Activated CD4-positive, alpha-beta T cell treated with anti-CD3 and anti-CD28 coated beads, Interleukin-2, amount 10 ng/mL, durations not matched to agents 7 days and 5 days (primary cell): ENCODE measurements at places on chromosomes 7 and 10. TPM values are rescaled to one million over a fixed set of nuclear protein-coding genes. Genes with fewer than 3 reads are reported as not detected.

- no peaks in the 10 kb centered on the region for H3K4me1 ChIP-seq
- no peak overlapping the region for H3K27ac ChIP-seq
- no peak overlapping the region for H3K4me3 ChIP-seq
- no peaks in the 10 kb centered on the region for H3K27me3 ChIP-seq
These were observed 69.9 kb upstream of the MYL10 start for GRCh38 chr7:101698964-101699363.

PRPS1L1 gene
- not detected for total RNA-seq

PAX4 gene
- not detected for total RNA-seq

DNA sequence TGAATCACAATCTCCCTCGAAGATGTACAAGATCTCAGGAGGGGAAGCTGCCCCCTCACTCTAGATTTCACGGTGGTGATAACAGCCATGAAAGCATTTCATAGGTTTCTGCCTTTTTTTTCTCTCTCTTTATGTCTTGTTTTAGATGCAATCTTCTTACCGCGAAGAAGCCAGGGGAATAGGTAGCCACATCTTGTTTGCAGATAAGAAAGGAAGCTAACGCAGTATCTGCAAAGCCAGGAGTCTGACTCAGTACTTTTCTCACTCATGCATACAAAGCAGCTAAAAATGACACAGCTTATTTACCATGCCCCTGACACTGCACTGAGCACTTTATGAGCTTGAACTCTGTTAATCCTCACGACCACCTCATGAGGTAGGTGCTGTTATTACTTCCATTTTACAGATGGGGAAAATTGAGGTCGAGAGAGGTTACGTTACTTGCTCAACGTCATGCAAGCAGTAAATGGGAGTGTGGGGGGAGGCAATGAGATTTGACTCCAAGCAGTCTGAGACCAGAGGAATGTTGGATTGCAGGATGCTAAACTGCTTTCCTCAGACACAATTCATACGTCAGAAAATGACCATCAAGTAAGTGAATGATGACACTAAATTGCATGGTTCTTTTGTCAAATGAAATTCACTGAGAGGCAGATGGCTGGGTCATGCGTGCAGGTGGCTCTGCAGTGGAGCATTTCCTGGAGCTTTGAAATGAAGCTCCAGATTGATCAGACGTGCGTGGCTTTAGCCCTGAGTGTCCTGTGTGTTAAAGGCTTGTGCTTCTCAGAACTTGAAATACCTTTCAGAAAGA is 3.3 kb downstream of the MAP3K8 start:
- peaks cover 61% of the 10 kb centered on the region for H3K4me1 ChIP-seq
- H3K4me3 ChIP-seq, result peak overlapping the region; percentile 90
- H3K36me3 ChIP-seq, result peaks cover 40% of the 10 kb centered on the region
- peak; percentile 60 for DNase-seq
- H3K27me3 ChIP-seq, result no peaks in the 10 kb centered on the region
- peak overlapping the region; percentile 87 for H3K27ac ChIP-seq

DNA sequence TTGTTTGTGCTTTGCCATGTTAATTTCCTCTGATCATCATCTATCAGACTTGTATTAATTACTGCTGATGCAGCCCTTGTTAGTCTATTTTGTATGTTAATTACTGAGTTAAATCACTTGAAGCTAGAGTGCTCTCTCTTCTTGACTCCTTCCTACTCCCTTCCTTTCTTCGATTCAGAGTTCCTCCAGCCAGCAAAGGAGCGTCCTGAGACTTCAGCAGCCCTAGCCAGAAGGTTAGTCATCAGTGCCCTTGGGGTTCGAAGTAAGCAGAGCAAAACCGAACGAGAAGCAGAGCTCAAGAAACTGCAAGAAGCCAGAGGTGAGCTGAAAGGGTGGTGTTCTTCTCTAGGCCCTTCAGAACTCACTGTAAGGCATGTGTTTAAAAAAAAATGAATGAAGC is 32.1 kb downstream of the LOXL4 start:
- peaks cover 3% of the 10 kb centered on the region for H3K4me1 ChIP-seq
- no peak overlapping the region for H3K4me3 ChIP-seq
- no peaks in the 10 kb centered on the region for H3K27me3 ChIP-seq
- no peak for DNase-seq

GRCh38 chr7:118052336-118052735 is 131.6 kb upstream of the LSM8 start:
- H3K4me1 ChIP-seq, result no peaks in the 10 kb centered on the region
- no peak overlapping the region for H3K27ac ChIP-seq
- no peak for DNase-seq
- H3K36me3 ChIP-seq, result no peaks in the 10 kb centered on the region
- H3K27me3 ChIP-seq, result no peaks in the 10 kb centered on the region
- no peak overlapping the region for H3K4me3 ChIP-seq

SPDYE16 gene
- total RNA-seq, result 0.30 TPM

DNA sequence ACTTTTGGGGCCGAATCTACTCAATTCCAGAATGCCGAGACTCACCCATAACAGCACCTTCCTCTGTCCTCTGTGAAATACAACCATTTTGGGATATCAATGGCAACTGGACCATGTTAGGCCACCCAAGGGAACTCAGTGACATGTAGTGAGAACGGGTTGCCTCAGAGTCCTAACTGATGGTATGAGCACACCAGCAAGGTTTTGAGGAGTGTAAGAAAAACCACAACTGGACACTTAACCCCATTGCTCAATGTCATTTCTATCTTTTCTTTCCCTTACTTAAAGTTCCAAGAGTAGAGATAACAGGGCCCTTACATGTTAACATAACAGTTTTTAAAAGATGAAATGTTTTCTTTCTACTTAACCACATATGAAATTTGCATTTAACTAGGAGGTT is 67.1 kb downstream of the TNS3 start:
- no peak for DNase-seq
- H3K4me1 ChIP-seq, result no peaks in the 10 kb centered on the region
- no peak overlapping the region for H3K27ac ChIP-seq
- H3K36me3 ChIP-seq, result no peaks in the 10 kb centered on the region

AKAP9 gene
- 43.7 TPM for total RNA-seq

GPR158 gene
- total RNA-seq, result not detected

GRCh38 chr10:31830887-31831286 is 97.7 kb downstream of the ARHGAP12 start:
- H3K4me1 ChIP-seq, result peaks cover 5% of the 10 kb centered on the region
- no peaks in the 10 kb centered on the region for H3K27me3 ChIP-seq
- H3K4me3 ChIP-seq, result no peak overlapping the region
- DNase-seq, result no peak
- no peak overlapping the region for H3K27ac ChIP-seq
- peaks cover 3% of the 10 kb centered on the region for H3K36me3 ChIP-seq

PILRA gene
- total RNA-seq, result 2.7 TPM

ZNHIT1 gene
- 67.4 TPM for total RNA-seq

MMS19 gene
- total RNA-seq, result 64.7 TPM

GRCh38 chr10:59976909-59977308 is 70.6 kb upstream of the CCDC6 start:
- no peaks in the 10 kb centered on the region for H3K27me3 ChIP-seq
- H3K4me3 ChIP-seq, result no peak overlapping the region
- H3K4me1 ChIP-seq, result no peaks in the 10 kb centered on the region
- peaks cover 3% of the 10 kb centered on the region for H3K36me3 ChIP-seq
- H3K27ac ChIP-seq, result no peak overlapping the region

DNA sequence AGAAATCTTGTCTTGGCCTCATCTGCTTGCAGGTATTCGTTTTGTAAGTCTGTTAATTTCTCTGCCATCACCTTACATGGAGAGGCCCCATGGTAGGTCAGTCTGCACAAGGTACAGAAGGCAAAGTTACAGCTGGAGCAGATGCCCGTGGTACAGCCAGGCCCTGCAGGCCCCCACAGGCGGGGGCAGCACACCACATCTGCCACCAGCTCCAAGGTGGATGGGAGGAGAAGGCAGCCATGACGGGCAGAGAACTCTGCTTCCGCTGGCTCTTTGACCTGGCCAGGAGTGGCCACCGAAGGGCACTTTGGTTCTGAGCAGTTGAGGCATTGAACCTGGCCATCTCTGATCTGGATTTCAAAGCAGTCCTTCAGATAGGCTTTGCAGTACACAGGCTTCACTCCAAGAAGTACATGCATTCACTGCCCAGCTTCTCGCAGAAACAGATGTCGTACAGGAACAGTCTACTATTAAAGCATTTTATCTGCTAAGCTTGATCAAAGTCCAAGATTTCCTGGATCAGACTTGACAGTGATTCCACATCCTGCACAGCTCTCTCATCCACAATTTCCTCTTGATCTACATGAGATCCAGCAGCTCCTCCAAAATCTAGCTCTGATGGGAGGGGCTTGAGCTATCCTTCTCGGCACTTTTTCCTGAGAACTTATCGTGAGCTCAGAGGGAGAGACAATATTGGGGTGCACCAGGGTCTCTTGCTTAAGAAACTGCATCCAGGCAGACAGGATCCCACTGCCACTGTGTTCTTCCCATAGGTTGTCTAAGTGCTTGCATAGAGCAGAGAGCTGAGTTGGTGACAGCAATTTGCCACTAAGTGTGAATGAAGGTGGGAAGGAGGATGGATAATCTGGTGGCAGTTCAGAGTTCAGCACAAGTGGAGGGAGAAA is 120.7 kb downstream of the TRRAP start:
- H3K36me3 ChIP-seq, result peaks cover 39% of the 10 kb centered on the region
- no peak overlapping the region for H3K4me3 ChIP-seq
- no peaks in the 10 kb centered on the region for H3K27me3 ChIP-seq

PARD3 gene
- total RNA-seq, result 1.2 TPM

DNA sequence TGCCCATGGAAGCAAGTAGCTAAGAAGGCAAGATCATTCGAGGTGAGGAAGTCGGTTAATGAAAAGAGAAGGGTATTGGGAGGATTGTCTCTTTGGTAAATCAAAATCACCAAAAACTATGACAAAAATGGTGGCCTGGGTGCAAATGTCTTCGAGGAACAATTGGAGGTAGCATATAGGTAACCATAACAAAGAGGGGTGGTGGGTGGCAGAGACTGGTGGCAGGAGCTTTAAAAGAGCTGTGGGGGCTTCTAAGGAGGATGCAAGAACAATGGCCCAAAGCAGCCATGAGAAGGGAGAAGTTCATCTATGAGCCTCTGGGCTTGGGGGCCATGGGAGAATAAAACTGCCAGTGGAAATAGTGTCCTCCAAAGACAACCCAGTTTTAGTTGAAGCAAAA is 172.2 kb upstream of the PDE1C start:
- no peak overlapping the region for H3K4me3 ChIP-seq
- no peaks in the 10 kb centered on the region for H3K27me3 ChIP-seq
- no peaks in the 10 kb centered on the region for H3K4me1 ChIP-seq

DNA sequence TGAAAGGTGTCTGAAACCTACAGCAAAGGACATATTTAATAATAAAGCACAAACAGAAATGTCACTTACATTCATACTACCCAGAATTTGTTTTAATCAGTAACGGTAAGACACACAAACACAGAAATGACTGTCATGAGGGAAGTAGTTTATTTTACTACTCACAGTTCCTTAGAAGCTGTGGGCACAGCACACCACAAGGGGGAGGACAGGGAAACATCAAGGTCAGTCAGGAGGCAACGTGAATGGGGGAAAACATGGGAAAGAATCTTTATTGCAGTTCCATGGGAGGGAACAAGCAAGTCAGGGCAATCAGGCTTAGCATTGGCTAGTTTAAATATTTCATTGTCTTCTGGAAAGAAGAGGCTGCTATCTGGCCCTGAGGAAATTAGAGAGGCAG is 123.8 kb upstream of the PDSS1 start:
- peaks cover 4% of the 10 kb centered on the region for H3K4me1 ChIP-seq
- no peak overlapping the region for H3K4me3 ChIP-seq
- DNase-seq, result no peak
- H3K36me3 ChIP-seq, result peaks cover 60% of the 10 kb centered on the region
- no peaks in the 10 kb centered on the region for H3K27me3 ChIP-seq

GRCh38 chr10:80545258-80545881 is 7.7 kb downstream of the SH2D4B start:
- H3K36me3 ChIP-seq, result no peaks in the 10 kb centered on the region
- peaks cover 8% of the 10 kb centered on the region for H3K27me3 ChIP-seq
- no peak for DNase-seq
- H3K4me3 ChIP-seq, result no peak overlapping the region
- H3K4me1 ChIP-seq, result peaks cover 8% of the 10 kb centered on the region
- H3K27ac ChIP-seq, result no peak overlapping the region
